Epithelial cell of proximal tubule (primary cell): ENCODE measurements at places on chromosomes 5 and 9. TPM values are rescaled to one million over a fixed set of nuclear protein-coding genes. Genes with fewer than 3 reads are reported as not detected.

Gene ABCA1
- total RNA-seq: 8.9 and 13.7 TPM in 2 replicates

Gene IL6ST
- total RNA-seq: 55.1 and 61.6 TPM in 2 replicates

Gene PDZD2
- 1.8 and 8.4 TPM in 2 replicates for total RNA-seq

Gene SLC36A2
- not detected in 2 replicates for total RNA-seq

Gene GARIN3
- total RNA-seq: not detected in 2 replicates

Gene KCNMB1
- not detected in 2 replicates for total RNA-seq

Gene OR1L8
- not detected in 2 replicates for total RNA-seq

Gene LRRC26
- total RNA-seq: not detected in 2 replicates

Gene ZNF462
- 8.8 and 22.1 TPM in 2 replicates for total RNA-seq
